ENCODE measurements at places on chromosomes 7 and 10.

- DNase-seq, result no peak
Observed at GRCh38 chr10:79144351-79145173, 75.8 kb downstream of the ZMIZ1 start.

DNA sequence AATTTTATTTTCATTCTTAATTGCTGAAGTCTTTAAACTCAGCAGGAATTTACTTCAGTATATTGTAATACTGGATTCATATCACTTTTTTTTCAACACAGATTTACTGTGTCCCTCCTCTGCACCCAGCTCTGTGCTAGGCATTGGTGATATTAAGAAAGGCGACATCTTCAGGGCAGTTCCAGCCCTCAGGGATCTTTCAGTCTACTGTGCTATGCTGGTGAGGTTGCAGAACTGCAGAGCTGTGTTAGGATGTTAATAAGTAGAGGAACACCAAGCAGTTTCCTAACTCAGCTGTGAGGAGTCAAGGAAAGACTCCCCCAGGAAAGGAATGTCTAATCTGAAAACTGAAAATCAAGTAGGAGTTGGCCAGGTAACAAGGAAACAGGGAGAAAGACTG lies 158.2 kb upstream of the NPY start:
- no peak for DNase-seq

- peak; percentile 9 for DNase-seq
Observed at GRCh38 chr10:132163278-132163765, 23.4 kb upstream of the DPYSL4 start.

DNA sequence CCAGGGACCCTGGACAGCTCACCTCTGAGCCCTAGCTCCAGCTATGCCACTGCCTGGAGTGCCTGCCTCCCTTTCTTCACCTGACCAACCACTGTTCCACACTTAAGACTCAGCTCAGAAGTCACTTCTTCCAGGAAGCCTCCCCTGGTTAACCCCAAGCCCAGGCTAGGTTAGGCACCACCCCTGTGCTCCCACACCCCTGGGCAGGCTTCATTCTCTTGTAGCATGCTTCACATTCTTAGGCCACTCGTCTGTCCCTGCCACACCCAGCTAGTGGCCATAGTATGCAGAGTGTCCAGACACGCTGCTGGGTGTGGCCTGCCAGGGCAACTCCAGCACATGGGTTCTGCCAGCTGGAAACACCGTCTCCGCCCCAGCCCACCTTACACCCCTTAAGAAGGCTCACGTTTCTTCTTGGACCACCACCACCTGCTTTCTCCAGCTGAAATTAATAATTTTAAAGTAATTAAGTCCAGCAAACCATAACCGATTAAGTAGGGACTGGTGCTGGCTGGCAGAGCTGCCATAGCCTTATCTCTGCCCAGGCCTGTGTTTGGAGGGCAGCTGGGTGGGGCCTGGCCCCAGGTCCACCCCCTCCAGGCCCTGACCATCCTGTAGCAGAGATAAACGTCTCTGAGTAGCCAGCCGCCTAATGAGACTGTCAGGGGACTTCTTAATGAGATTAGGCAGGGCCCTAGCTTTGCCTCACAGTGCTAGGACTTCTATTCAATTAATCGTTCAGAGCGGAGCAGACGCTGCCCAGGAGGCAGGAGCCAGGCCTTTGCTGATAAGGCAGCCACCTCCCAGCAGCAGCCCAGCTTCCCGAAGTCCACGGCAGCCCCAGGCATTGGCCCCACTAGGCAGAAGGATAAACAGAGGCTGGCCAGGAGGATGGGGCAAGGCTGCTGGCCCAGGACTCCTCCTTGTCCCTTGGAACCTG lies 20.5 kb downstream of the GRID1 start:
- DNase-seq, result no peak

DNA sequence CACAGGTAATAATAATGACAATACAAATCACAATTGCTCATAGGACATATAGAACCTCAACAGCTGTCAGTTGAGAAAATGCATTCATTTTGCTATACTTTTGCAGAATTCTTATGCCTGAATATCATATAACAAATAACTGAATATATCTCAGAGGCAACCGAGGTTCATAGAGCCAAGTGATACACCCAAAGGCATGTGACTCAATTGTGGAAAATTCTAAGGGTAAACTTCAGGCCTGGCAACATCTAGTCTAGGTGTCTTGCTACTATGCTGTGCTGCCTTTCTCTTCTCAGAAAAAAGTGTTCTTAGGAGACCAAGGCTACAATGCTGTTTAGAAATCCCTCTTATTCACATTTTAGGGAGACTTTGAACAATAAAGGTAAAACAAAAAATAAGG lies 270.7 kb downstream of the BAMBI start:
- DNase-seq, result no peak

DNA sequence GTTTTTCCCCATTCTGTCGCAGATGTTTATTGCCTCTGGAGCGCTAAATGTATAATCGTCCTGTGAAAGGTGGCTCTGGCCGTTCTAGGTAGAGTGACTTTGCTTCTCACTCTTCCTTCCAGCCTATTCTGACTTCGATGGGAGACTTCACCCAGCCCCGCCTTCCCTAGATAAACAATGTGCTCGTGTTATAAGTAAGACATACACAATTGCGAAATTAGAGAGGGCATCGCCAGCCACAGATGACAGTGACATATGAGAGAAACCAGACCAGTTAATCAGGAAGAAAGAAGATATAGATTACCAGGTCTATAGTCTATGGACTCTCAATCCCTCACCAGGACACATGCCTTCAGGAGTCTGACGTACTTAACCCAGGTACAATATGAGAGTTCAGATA lies 1050.5 kb upstream of the AUTS2 start:
- no peak for DNase-seq

DNA sequence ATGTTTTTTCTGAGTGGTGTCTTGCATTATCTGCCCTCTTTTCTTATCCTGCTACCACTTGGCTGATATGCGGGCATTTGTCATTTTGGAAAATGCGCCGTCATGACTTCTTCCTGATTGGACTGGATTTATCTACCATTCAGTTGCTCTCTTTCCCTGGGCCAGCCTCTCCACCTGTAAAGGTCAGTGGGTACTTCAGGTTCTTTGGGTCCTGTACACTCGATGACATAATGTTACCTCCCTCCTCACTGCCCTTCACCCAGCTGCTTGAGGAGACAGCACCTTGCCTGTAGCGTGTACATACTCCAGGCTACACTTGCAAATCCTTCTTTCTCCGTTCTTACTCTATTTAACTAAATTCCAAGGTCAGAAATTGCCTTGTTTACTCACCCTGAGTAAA lies 83.7 kb downstream of the RBM33 start:
- no peak for DNase-seq

DNA sequence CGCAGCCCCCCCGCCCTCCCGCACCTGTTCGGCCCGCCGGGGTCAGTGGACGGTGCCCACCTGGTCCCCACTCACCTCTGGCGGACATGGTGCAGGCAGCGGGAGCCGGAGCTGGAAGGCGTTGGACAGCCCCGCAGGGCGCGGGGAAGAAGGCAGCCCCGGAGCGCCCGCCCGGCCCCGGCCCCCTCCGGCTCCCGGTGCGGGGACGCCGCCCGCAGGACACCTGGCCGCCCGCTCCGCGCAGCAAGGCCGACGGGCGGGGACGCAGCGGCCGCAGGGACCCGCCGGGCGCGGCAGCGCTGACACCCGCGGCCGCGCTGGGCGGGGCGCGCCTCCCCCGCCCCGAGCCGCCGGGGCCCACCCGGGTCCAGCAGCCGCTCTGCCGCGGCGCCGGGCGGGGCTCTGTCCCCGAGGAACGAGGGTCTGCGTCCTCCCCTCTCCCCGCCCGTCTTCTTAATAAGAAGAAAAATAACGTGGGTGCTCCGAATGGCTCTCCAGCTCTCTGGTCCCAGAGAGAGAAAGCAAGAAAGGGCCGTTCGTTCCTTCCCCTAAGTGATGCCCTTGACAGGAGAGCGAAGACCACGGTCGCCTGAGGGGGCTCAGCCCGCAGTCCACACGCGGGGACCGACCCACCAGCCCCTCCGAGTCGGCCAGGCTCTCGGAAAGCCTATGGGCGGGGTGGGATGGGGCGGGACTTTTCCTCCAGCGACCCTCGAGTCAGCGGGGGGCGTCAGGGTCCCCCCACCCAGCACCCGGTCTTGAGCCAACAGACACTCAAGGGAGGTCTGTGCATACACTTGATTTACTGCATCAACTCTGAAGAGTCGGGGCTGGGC lies 53.4 kb upstream of the FHIP2A start:
- DNase-seq, result no peak

GRCh38 chr10:3339121-3339520 lies 166.5 kb upstream of the PITRM1 start:
- DNase-seq, result no peak

GRCh38 chr7:134854816-134855215 lies 75.4 kb downstream of the CALD1 start:
- no peak for DNase-seq

DNA sequence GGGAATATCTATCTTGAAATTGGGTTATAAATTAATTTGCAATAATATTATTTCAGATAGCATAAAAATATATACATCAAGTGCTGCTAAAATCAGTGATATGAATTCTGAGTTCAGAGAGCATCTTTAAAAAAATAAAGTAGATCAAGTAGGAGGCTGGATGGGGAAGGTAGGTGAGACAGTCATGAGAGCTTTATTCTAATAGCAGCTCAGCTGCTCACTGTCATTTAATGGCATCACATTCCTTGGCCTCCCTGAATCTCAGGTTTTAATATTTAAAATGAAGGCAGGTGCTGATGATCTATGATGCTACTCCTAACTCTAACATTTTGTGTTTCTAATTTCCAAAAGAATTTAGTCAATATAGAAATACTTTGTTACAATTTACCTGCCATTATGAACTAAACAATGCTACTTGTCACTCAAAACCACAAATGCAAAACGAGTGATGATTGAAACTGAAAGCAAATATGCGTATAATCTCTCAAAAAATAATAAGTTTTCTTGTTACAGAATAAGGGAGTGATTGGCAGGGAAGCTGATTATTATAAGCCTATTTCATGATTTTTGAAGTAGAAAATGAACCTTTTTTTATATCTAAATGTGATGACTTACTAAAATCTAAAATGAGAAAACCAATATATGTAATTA lies 147.6 kb upstream of the CSTF2T start:
- DNase-seq, result no peak

GRCh38 chr7:851204-851603 lies 18.9 kb downstream of the SUN1 start:
- DNase-seq, result no peak

- no peak for DNase-seq
Observed at GRCh38 chr10:63265222-63265617, 132.1 kb downstream of the NRBF2 start.

DNA sequence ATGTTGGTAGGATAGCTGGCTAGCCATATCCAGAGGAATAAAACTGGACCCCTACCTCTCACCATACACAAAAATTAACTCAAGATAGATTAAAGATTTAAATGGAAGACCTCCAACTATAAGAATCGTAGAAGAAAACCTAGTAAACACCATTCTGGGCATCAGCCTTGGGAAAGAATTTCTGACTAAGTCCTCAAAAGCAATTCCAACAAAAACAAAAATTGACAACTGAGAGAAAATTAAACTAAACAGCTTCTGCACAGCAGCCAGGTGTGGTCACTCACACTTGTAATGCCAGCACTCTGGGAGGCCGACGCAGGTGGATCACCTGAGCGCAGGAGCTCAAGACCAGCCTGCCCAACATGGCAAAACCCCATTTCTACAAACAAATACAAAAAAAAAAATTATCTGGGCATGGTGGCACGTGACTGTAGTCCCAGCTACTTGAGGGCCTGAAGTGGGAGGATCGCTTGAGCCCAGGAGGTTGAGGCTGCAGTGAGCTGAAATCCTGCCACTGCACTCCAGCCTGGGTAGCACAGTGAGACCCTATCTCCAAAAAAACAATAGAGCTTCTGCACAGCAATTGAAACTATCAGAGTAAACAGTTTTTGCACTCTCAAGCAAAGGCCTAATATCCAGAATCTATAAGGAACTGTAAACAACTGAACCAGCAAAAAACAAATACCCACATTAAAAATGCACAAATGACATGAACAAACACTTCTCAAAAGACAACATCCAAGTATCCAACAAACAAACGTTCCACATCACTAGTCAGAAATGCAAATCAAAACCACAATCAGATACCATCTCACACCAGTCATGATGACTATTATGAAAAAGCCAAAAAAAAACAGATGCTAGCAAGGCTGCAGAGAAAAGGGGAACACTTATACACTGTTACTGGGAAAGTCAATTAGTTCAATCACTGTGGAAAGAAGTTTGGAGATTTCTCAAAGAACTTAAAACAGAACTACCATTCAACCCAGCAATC lies 4.8 kb downstream of the CRPPA start:
- DNase-seq, result no peak

GRCh38 chr7:134196439-134196838 lies 69.3 kb downstream of the LRGUK start:
- DNase-seq, result no peak

- DNase-seq, result no peak
Observed at GRCh38 chr7:109094-109493, 83.3 kb upstream of the FAM20C start.

- DNase-seq, result no peak
Observed at GRCh38 chr7:99141334-99141733, 2.6 kb downstream of the SMURF1 start.

GRCh38 chr7:116683786-116684185 lies 11.8 kb downstream of the MET start:
- DNase-seq, result no peak

GRCh38 chr7:106916679-106917078 lies 51.6 kb downstream of the PIK3CG start:
- no peak for DNase-seq
